ENCODE measurements at places on chromosomes 3 and 15.

DNA sequence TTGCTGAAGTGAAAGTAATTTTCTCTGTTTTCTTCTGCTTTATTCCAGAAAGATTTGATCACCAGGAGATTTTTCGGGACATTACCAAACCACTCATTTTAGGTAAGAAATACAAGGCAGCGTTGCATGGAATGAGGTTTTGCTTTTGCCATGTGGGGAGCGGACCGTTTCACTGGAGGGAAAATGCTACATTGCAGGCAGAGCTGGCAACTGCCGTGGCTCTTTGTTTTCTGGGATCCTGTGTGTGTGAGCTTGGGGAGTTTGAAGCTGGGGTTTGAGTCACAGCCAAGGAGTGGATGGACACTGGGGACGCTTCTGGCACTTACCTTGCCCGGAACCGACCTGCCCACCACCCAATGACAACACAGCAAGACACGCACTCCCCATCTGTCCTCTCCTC lies 109.9 kb downstream of the APBA2 start:
- DNase-seq: no peak

DNA sequence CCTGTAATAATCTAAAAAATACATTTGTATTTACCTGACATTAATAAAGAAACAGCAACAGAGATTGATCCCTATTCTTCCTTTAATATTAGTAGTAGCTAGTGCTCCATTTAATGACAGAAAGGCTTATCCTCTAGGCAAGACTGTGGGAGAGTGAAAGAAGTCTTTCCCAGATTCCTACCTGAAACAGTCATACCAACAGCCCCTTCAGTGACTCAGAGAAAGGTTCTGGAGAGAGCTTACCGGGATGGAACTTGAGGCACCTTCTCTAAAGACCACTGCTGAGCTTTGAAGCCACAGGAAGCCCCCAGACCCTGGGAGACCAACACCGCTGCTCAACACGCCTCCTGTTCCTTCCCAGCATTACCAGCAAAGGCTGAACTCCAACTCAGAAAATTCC lies 66.9 kb upstream of the FGF12 start:
- no peak for DNase-seq

GRCh38 chr15:48936666-48937065 lies 27.1 kb downstream of the SHC4 start:
- peak; percentile 66 for DNase-seq

GRCh38 chr3:182608832-182609231 lies 184.5 kb upstream of the ATP11B start:
- no peak for DNase-seq

DNA sequence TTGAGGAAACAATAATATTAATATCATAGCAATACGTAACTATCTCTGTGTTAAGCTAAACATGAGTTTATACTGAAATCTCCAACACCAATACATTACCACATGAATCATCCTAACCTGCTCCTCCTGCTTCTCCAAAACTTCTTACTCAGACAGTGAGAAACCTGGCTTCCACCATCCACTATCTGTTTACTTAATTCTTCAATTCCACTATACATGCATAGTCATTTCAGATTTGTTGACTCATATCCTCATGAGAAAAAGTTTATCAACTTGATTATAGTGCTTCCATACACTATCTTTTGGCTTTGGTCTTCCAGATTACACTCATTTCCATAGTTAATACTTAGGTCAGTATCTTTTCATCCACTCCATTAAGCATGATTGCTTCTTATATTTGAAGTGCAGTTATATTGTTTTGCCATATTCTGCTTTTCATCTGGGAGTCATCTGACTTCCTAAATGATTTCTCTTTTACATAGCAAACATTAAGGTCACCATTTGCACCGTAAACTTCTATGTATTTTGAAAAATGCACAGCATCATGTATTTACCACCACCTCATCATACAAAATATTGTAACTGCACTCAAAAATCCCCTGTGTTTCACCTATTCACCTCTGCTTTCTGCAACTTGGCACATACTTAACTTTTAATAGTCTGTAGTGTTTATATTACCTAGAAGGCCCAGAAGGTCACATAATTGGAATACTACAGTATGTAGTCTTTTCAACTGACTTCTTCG lies 970.6 kb downstream of the DIPK2A start:
- no peak for DNase-seq

DNA sequence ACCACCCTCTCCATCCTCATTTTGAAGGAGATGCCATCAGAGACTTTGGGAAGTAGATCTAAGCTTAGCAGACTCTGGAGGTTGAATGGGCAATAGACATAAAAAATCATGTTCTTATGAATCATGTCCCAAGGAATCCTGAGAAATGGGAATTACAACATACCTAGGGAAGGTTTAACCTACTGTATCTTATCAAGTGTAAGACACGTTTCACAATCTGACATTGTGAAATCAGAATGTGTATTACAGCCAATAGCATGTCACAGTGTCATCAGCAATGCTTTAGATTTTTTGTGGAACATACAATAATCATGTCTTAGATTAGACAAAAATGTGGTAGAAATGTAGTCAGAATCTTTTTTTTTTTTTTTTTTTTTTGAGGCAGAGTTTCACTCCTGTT lies 332.4 kb upstream of the TLE3 start:
- DNase-seq: peak; percentile 59

Measured in adipocyte (in vitro differentiated cells).